Psoas muscle (tissue), 8 donors: ENCODE measurements at places on chromosomes 4 and X. TPM values are rescaled to one million over a fixed set of nuclear protein-coding genes. Genes with fewer than 3 reads are reported as not detected.

DNA sequence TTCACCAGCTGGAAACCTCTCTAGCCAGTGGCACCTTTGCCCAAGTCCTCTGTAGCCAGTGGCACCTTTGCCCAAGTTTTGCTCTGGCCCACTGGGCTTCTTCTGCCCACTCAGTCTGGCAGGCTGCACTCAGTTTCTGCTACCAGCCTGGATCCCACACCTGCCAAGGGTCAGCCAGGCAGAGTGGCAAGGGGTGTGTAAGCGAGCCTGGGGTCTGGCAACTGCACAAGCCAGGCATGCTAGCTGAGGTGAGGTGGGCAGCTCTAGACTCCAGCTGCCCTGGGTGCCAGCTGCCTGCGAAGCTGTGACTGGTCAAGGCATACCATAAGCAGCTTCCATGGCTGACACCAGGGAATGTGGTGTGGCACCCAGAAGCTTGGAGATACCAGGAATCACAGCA is 233.1 kb upstream of the DKK2 start:
- DNase-seq: no peak

GAGE1 gene
- total RNA-seq: not detected

DNA sequence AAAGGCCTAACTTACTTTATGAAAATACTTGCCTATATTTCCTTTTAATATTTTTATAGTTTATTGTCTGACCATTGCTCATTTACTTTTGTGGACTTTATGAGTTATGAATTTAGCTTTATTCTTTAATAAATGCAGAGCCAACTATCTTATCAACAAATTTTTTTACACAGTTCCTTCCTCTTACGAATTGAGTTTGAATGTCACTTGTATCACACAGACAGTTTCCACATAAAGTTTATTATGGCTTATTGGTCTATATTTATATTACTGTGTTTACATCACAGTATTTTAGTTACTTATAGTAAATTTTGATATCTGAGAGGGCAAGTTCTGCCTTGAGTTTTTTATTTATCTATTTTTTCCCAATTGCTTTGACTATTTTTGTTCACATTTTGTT is 450.6 kb downstream of the C4orf33 start:
- DNase-seq: no peak

- DNase-seq: no peak
Observed at GRCh38 chr4:75686346-75686745, 13.1 kb upstream of the G3BP2 start.

GRCh38 chr4:15489551-15489950 is 19.9 kb downstream of the CC2D2A start:
- no peak for DNase-seq

DNA sequence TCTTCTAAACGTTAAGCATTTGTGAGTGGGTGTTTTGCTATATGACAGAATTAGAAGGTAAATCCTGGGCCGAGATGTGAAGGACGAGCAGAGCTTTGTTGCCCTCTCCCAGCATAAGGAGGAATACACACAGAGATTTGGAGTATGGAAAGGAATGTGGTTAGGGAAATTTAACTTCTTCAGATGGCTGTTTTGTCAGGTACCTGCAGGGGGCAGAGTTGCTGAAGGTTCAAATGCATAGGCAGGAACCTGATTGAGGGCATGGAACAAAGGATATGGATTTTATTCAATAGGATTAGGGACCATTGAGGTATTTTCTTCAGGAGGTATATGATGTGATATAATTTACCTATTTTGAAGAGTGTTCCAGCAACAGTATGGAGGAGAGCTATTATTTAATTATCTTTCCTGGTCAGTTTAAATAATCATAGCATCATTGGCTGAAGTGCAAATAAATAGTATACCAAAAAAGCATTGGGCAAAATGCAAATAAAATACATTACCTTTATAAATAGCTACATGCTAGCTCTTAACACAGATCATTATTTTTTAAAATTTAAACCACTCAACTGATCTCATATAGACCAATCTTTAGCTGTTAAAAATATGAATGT is 143.6 kb downstream of the SLIT2 start:
- no peak for DNase-seq
